Activated B cell treated with CpG ODN at 0.5 μM for 24 hours (primary cell): ENCODE measurements at places on chromosomes 2 and 18.

DNA sequence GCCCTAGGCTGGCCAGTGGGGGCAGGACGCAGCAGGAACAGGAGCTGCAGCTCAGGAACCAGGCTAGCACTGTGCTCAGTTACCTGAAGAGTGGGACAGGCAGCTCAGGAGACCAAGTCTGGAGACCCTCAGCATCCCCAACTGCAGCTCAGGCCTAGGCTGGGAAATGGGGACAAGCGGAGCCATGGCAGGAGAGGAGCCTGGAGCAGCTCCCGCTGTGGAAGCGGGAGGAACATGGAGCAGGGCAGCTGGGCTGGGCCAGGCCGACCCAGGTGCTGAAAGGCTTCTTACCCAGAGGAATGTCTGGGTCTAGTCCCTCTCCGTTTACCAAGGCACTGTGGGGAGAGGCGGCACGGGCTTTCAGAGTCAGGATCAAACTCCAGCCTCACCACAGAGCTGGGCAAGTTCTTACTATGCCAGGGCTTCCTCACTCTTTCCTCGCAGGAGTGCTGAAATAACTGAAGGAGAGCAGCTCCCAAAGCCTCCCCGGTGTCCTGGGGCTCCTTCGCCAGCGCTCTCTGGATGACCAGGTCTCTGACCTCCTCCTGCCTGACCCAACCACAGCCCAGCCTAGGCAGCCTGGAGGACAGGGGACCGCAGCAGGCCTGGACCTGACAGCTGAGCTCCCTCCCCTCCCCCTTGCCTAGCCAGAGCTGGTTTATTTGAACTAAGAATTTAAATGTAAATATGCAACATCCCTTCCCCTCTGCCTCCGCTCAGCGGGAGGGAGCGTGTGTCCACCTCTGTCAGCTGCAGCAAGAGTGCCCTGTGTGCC lies 247.8 kb upstream of the SIX2 start:
- no peak for DNase-seq

GRCh38 chr18:8124232-8125146 lies 484.7 kb upstream of the RAB12 start:
- no peak for DNase-seq

DNA sequence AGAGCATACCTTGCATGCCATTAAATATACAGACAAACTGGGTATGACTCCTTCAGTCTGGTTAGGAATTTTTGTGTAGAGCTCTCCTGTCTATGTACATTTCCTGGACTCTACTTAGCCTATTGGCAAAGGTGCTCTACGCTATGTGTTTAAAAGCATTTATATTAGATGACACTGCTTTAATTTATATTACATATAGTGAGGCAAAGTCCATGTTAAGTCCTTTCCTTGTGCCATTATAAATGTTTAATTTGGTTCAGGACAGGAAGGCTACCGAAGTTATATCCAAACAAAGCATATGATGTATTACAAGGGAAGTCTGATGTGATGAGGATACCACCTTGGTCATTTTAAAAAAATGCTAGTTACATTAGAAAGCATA lies 117.4 kb upstream of the RAB27B start:
- DNase-seq, result no peak

DNA sequence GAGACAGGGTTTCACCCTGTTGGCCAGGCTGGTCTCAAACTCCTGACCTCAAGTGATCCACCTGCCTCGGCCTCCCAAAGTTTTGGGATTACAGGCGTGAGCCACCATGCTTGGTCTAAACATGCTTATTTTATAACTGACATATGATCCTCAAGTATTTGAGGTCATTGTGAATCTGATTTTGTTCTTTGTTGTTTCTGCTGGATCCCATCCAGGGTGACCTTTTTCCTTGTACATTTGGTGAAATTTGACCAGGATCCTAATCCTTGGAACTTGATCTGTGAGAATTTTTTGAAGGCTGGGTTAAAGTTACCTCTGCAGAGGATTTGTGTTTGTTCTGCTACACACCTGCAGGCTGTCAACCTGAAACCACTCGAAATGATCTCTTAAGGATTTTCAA lies 49.2 kb downstream of the NPAS2 start:
- no peak for DNase-seq

- DNase-seq, result no peak
These were observed 43.0 kb downstream of the CCDC148 start for GRCh38 chr2:158413581-158413980.

- no peak for DNase-seq
These were observed 66.7 kb upstream of the TEX51 start for GRCh38 chr2:126832014-126832413.
